ENCODE measurements at places on chromosomes 11 and 22.

DNA sequence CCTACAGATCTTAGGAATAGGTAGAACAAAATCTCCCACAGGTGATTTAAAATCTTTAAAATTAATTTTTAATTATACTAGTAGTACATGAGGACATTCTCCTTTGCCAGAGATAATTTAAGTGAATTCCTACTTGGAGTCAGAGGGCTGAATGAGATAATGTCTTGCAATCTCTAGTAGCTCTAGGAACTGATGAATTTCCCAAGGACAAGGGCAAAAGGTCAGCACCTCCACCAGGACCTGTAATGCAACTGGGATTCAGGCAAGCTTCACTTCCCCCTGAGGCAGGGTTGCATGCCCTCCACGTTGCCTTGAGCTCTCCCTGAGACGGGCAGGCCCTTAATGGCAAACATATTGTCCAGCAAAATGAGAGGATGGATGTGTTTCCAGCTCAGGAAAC lies 330.3 kb upstream of the PITPNB start:
- DNase-seq, result no peak

DNA sequence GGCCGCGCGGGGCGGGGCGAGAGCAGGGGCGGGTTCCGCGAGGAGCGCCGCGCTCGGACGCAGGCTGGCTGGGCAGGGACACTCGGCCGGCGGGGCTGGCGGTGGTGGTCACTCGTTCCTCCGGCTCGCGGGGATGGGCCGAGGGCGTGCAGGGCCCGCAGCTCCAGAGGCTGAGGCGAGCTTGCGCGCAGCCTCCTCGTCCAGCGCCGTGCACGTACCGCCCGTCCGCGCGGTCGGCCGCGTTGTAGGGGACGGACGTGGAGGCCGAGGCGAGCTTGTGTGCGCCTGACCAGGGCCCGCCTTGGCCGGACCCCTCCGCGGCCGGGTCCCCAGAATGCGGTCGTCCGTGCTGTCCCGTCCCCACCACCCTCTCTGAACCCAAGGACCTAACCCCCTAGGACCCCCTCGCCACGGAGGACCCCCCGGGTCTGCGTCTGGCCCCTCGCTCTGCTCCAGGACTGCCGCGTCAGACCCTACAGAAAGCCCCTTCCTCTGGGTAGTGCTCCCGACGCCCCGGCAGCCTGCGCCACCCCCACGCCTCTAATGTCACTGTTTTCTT lies 569 bp upstream of the YPEL1 start:
- no peak for DNase-seq

GRCh38 chr22:34036931-34037330 lies 116.7 kb upstream of the LARGE1 start:
- DNase-seq, result no peak

- DNase-seq, result no peak
Measured at GRCh38 chr22:27152033-27152432, 494.6 kb downstream of the MIAT start.
